ENCODE measurements at places on chromosomes 4 and X.
A peak's percentile ranks its signal among the peaks of the same experiment; 100 is the strongest.

DNA sequence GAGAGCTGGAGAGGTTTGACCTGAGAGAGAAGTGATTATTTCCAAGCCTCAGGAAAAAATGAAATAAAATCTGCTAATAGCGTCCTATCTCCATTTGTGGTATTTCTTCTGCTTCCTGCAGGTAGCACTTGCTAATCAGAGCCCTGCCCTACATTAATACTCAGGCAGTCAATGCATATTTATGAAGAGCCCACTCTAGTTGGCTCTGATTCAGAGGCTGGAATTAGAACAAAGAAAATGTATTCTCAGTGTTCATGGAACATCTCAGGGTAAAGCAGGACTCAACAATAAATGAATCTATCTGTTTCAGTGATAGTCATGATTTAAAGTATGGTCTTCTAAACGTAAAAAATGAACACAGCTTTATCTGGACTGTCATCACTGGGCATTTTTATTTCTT is 1.4 kb upstream of the ATP8A1 start:
- no peak for DNase-seq

GRCh38 chrX:77453190-77453589 is 6.0 kb downstream of the FGF16 start:
- DNase-seq: no peak

DNA sequence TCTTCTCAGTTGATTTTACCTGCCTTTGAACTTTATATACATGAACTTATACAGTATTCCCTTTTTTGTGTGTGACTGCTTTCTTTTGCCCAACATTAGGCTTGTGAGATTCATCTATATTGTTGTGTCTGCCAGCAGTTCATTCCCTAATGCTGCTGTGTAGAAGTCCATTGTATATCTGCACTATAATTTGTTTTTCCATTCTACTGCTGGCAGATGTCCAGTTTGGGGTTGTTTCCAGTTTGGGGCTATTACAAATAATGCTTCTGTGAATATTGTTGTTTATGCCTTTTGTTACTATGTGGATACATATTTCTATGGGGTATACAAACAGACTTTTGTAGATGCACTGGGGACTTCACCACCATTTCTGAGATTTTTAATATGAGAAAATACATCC is 268.4 kb downstream of the DCTD start:
- no peak for DNase-seq

GRCh38 chr4:183448436-183448835 is 4.0 kb downstream of the CDKN2AIP start:
- no peak for DNase-seq

DNA sequence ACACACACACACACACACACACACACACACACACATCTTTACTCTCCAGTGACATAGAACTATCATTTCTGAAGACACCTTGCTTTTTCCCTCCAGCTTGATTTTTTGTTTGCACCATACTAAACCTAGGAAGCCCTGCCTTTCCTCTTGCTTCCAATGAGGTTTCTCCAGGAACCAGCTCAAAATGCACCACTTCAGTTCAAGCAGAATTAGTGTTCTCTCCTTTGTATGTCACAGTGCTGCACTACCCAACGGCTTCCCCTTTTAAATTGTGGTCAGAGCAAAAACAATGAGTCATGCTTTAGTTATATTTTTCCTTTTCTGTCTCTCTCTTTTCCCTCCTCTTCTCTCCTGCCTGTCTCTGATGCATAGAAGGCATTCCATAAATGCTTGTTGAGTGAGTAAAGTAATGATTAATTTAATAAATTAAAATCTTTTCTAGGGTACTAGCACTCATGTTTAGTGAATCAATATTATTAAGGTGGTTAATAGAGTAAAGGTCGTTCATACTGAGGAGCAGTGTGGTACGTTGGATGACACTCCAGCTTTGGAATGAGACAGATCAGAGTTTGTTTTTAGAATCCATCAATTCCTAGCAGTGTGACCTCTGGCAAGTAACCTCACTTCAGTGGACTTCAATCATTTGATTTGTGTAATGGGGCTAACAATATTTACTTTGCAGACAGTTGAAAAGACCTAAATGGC is 5.9 kb downstream of the RTL3 start:
- no peak for DNase-seq

DNA sequence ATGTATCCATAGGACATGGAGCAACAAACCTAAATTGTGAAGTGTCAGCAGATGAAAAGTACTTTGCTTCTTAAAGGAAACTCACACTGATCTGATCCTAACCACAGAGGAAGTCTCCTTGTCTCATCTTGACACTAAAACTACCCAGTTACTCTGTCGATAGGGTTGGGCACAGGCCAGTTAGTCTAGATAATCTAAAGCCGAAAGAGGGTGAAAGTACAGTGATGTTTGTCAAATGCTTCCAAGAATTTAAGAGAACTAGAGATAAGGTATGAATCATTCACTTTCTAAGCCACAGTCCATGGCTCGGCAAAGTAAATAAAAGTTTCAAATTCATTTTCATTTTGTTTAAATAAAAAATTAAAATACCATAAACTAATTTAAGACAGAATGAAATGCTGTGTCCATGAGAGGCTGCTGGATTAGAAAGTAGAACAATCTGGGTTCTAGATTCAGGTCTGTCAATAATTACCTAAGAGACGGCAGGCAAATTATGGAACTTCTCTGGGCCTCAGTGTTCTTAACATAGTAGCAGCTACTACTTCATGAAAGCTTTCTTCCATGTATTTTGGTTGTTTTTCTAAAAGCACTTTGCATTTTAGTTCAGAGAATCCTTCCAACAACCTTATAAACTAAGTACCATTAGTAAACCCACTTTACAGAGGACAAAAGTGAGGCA is 176.7 kb downstream of the LDB2 start:
- no peak for DNase-seq

DNA sequence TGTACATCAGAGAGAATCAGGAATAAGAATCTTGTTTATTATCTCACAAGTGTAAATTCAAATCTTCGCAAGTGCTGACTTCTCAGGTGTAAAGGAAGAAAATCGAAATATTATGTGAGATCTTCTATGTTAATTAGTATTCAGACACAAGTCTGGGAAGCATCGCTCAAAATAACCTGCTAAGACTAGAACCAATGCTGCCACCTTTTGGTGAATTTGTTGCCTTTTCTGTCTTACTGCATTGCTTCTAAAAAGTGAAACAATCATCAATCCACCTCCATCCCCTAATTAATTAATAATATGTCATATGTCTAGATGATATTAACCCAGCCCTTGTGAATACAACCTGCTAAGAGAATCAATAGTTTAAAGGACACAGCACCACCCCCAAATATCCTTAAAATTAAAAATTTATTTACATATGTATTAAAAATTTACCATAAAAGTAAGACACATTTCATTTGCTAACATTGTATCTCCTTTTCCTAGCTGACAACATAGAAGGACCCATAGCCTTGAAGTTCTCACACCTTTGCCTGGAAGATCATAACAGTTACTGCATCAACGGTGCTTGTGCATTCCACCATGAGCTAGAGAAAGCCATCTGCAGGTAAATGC is 3.5 kb downstream of the EPGN start:
- DNase-seq: no peak

DNA sequence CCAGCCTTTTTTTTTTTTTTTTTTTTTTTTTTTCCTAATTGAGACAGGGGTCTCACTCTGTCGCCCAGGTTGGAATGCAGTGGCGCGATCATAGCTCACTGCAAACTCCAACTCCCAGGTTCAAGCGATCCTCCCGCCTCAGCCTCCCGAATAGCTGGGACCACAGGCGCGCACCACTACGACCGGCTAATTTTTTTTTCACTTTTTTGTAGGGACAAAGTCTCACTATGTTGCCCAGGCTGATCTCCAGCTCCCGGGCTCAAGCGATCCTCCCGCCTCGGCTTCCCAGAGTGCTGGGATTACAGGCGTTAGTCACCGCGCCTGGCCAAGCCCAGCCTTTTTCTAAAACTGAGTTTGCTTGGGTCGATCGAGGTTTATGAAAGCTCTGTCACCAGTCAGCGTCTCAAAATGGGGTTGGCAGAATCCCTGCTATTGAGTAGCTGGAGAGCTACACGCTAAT is 1.3 kb upstream of the OTUD5 start:
- no peak for DNase-seq

DNA sequence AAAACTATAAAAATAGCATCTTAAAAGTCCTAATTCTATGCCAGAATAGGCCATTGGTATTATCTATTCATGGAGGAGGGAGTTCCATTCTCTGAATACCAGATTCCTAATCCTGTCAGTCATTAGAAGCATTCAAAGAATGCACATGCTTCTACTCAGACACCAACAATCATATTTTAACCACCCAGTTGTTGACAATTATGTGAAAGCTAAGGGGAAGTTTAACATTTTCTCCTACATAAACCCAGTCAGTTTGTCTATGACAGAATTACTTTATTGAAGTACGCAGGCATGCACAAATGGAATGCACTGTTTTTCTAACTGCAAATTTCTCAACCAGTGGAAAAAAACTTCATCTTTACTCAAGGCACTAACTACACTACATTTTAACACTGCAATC is 69.6 kb upstream of the MTNR1A start:
- no peak for DNase-seq

GRCh38 chrX:13418126-13419097 is 98.6 kb upstream of the ATXN3L start:
- DNase-seq: no peak

- peak; percentile 25 for DNase-seq
Measured at GRCh38 chr4:7876201-7876875, 63.3 kb downstream of the AFAP1 start.

DNA sequence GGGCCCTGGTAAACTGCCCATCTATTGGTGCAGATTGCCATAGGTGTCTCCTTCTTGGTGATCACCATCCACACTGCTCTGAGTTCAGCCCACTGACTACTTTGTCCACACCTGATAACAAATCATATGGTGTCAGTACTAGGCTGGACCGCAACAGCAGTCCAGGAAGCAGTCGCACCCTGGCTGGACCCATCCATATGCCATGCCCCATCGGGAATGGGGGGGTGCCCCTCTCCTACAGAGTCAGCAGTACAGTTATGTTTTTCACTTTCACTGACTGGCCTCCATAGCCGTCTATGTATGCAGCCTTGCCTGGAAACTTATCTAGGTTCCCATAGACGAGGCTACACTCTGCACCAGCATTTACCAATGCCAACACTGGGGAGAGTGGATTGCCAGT is 226.1 kb downstream of the ADGRL3 start:
- no peak for DNase-seq

DNA sequence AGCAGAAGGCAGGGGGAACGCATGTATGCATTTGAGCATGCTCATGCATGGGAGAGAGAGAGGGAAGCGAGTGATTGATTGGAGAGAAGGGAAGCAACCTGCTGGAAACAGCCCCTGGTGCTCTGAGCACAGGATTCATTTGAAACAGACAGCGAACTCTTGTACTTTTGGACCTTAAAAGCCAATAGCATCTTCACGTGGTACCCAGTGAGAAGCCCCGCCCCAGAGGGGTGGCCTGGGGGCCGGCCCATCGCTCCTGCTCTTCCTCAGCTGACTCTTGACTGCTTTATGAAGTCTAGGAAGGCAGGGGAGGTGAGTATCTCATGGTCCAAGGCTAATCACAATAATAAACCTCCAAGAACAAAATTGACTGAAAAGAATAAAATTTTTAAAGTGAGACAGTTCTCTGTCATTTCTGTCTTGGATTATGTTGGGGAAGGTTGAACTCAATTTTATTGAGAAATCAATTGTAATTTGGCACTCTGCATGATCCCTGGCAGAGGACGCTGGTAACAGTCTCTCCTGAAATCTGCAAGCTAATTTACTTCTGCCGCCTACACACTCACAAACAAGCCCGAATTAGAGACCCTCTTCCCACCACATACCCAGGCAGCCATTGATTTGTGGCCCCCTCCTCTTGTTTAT is 168.2 kb upstream of the PPARGC1A start:
- no peak for DNase-seq

GRCh38 chr4:118911238-118911703 is 22.6 kb downstream of the SYNPO2 start:
- DNase-seq: no peak

- no peak for DNase-seq
Measured at GRCh38 chrX:138287205-138287877, 424.2 kb downstream of the FGF13 start.

- no peak for DNase-seq
Measured at GRCh38 chrX:141405486-141405852, 163.2 kb upstream of the SPANXC start.

DNA sequence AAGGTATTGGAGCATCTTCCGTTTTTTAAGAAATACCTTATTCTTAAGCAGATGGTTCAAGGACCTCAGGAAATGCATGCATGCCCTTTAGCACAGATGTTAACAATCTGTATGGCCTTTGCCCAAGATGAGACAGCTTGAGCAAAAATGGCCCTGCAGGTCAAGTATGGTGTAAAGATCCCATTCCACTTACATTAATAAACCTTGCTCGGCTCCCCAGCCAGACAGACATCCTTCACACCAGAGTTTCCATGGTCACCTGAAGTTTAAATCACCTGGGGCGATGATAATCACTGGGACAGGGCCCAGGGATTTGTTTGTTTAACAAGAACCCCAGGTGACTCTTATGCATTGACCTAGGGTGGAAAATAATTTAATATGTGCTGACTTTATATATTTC is 287.0 kb upstream of the NOCT start:
- no peak for DNase-seq

DNA sequence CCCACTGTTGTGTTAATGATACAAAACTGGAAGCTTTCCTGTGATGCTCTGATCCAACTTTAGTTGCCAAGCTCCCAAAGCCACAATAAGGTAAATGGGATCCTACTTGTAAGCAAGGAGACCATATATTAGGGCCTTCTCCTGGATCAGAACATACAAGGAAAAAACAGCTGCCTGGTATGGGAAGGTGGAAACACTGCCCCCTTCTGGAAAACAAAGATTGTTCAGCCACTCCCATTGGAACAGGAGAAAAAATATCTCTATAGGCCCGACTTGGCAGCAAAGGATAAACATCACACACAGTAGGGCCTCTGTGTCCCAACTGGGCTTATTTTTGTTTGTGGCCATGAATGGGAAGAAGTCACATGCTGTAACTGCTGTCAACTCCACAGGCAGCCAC is 166.5 kb downstream of the TBX22 start:
- no peak for DNase-seq

- DNase-seq: no peak
Measured at GRCh38 chr4:158350161-158350560, 139.9 kb downstream of the TMEM144 start.

GRCh38 chrX:21741869-21742701 is 15.8 kb downstream of the SMPX start:
- no peak for DNase-seq

GRCh38 chr4:153409412-153409811 is 56.7 kb upstream of the TMEM131L start:
- DNase-seq: no peak

DNA sequence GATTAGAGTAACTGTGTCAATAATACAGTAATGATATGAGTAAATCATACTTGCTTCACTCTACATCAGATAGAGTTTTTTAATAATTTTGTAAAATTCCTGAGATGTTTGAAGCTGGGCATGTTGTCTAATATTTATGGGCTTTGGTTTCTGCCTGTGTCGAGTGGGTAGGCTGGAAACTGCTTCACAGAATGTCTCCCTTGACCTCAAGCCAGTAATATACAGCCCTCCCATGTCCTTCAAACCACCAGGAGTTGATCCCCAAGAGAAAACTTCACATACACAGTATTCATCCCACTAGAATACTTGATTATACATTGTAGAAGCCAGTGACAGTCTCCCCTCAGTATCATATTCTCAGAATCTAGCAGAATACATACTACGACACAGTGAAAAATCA is 284.8 kb upstream of the TENM3 start:
- no peak for DNase-seq

- no peak for DNase-seq
Measured at GRCh38 chr4:47855350-47855749, 17.5 kb upstream of the CORIN start.

- no peak for DNase-seq
Measured at GRCh38 chrX:46953597-46953996, 41.4 kb downstream of the JADE3 start.

GRCh38 chr4:73299548-73300280 is 41.1 kb upstream of the ANKRD17 start:
- DNase-seq: no peak
